ENCODE measurements at places on chromosomes 16 and 17.
A peak's percentile ranks its signal among the peaks of the same experiment; 100 is the strongest.

DNA sequence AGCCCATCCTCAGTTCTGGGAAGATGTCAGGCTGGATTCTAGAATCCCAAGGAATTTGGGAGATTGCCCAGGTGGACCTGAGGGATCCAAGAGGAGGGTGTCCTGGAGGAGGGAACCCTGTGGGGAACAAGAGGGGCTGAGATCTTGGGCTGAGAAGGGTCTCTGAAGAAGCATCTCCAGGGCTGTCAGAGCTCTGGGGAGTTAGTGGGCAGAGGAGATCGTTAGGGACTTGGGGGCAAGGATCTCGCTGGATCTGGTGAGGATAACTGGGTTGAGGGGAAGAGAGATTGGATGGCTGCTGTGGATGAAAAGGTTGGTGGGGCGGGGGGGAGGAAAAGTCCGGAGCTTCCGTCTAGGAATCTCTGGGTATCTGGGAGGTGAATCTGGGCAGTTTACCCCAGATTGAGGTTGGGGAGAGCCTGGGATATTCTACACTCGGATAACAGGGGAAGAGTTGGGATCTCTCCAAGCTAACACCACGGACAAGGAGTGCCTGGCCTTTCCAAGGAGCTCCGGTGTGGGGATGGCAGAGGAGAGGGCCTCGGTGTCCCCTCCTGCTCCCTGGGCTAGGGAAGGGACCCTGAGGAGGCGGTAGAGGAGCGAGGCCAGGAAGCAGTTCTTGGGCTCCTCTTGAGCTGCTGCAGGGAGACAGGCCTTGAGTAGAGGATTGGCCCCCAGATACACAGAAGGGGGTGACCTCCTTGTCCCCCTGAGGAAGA is 1.7 kb downstream of the FBXL19 start:
- no peak for DNase-seq

- DNase-seq, result peak; percentile 42
These were observed 3.1 kb downstream of the MFAP4 start for GRCh38 chr17:19383681-19384470.

- no peak for DNase-seq
These were observed 49.9 kb upstream of the CPNE2 start for GRCh38 chr16:57042157-57043111.

DNA sequence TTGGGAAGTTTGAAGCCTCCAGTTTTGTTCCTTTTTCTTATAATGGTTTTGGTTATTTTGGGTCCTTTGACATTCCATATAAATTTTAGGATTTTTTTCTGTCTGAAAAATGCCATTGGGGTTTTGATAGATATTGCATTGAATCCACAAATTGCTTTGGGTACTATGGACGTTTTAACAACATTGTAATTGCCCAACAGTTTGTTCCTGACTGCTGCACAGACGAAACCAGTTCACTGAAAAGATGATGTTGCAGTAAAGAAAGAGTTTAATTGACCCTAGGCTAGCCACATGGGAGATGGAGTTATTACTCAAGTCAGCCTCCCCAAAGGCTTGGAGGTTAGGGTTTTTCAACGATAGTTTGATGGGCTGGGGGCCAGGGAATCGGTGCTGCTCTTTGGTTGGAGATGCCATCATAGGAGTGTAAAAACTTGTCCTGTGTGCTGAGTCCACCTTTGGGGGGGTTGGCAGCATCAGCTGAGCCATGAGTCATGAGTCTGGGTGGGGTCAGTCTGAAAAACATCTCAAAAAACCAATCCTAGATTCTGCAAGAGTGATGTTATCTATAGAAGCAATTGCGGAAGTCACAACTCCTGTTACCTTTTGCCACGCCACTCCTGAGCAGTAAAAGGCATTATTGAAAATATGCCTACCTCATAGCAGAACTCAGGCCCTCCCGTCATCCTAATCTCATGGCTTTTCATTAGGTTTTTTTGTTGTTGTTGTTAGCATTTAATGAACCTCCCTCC is 2.7 kb upstream of the PRSS41 start:
- DNase-seq, result no peak

GRCh38 chr17:74123866-74124444 is 79.5 kb upstream of the RPL38 start:
- DNase-seq, result no peak

DNA sequence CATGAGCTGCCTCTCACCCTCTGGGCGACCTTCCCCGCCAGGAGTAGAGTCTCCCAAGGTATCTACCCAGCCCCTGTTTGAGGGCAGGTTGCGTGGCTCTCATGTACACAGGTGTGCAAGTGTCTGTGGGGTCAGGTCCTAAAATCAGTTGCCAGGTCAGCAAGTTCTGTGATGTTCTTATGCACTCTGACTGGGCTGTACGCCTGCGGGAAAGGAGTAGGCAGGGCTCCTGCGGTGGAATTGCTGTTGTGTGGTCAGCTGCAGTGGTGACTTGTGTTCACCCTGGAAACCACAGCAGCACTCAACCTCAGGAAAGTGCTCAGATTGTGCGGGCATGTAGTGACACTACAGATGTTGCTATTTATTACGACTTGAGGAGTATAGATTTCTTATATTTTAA is 19.4 kb downstream of the NARF start:
- no peak for DNase-seq

GRCh38 chr17:75032720-75033280 is 14.0 kb downstream of the ATP5PD start:
- peak; percentile 8 for DNase-seq

DNA sequence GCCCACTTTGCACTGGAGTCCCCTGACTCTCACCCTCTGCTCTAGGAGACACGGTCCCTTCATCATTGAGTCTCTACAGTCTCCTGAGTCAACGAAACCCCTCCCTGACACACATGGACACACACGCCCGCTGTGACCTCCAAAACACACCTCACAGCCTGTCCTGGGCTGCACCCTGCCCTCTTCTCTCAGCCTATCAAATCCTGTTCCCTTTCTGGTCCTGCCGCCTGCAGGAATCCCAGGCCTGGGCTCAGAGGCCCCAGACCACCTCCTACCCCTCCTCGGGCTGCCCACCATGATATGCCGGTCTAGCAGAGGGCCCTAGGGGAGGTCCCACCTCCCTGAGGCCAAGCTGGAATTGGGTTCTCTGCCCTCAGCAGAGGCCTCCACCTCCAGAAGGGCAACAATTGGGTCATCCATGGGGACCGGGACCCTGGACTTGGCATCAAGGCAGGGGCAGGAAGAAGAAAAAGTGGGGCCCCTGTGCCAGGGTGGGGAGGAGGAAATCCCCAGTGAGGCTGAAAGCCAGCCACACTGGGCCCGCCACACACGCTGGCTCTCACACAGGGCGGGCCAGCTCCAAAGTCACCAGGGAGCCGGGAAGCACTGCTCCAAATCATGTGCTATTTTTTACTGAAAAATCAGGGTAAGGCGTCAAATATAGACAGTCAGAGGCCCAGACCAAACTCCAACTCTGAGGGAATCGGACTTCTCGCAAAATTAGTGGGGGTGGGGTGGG is 3.4 kb downstream of the PPP1R9B start:
- no peak for DNase-seq

DNA sequence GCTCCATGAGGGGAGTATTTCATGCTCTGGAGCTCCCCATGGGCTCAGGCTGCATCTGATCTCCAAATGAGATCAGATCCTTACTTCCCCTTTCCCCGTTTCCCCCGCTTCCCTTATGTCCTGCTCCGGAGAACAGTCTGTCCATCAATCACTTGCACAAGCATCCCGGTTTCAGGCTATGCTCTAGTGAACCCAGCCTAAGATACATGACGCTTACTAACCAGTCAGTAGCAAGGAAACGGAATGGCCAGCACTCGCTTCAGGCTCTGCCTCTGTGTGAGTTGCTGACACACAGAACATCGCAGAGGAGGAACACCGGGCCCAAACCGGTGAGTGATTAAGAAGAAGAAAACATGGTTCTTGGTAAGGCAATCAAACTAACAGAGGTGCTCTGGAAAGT is 9.4 kb upstream of the ATP5MC1 start:
- no peak for DNase-seq
